ENCODE measurements at places on chromosomes 7 and 10. TPM values are rescaled to one million over a fixed set of nuclear protein-coding genes. Genes with fewer than 3 reads are reported as not detected.

Gene HOXA3
- total RNA-seq, result 5.2 TPM

Gene CHN2
- total RNA-seq, result 41.4 TPM

Gene COBL
- 79.9 TPM for total RNA-seq

Gene MBL2
- 2.7 TPM for total RNA-seq

- no peak for DNase-seq
These were observed 63.0 kb upstream of the INSYN2A start for GRCh38 chr10:127259347-127259746.

GRCh38 chr7:88268051-88268450 is 38.6 kb downstream of the STEAP4 start:
- no peak for DNase-seq

- DNase-seq, result peak; percentile 74
These were observed 37.0 kb upstream of the TMEM72 start for GRCh38 chr10:44874166-44874565.

GRCh38 chr7:129610709-129611245 is 743 bp upstream of the NRF1 start:
- no peak for DNase-seq

DNA sequence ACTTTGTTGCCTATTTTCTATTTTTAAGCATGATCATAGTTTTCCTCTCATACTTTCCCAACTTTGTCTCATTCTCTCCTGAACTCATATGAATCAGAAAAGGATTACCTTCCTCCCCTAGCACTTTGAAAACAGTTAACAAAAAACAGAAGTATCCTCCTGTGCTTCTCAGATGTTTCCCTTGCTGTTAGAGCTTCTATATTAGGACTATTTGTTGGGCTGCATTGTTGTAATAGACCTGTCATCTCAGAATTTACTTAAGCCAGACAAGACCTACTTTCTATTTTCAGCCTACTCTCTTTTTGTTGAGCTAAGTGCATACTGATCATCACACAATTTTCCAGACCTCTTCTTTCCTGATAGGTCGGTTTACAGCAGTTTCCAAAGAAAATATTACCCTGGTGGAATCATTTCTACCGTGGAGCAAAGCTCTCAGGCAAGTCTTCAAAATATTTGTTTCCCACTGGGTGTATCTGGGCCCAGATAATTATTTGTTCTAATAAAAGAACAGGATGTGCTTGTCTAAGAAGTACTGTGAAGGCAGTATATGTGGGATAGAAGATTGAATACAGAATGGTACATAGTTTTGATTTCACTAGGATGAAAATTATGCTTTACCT is 411.9 kb upstream of the KLF6 start:
- no peak for DNase-seq

GRCh38 chr10:114356751-114357514 is 47.4 kb downstream of the AFAP1L2 start:
- DNase-seq, result no peak

DNA sequence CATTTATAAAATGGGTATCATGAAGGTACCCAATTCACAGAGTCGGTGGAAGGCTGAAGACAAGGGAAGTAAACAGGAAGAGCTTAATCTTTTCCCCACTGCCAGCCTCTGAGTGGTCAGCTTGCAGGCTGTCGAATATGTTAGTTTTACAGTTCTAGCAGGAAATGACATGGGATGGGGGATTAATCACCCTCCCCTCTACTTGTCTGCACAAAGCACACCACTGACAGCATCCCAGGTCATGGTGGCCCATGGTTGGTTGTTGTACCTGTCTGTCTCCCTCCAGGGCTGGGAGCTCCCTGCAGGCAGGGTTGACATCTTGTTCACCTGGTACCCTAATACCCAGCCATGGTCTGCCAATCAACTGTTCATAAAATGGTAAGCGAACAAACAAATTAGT is 55.6 kb downstream of the GRB10 start:
- no peak for DNase-seq

DNA sequence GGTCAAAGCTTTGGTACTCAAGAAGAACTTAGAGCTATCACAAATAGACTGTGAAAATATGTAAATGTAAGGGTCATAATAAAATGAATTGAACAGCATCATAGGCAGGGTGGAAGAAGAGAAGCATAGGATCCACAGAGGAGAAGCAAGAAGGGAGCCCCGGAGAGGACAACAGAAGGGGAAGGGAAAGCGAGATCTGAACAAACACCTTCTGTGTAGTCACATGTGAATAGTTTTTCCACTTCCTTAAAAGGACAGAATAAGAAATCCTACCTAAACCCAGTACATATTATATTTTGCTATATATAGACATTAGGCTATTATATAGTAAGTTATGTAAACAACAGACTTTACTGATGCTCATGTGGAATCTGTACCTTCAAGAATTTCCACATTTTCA is 160.2 kb downstream of the DKK1 start:
- DNase-seq, result no peak

- DNase-seq, result no peak
These were observed 307.0 kb downstream of the GATA3 start for GRCh38 chr10:8361510-8361844.

GRCh38 chr10:103695584-103696005 is 159.8 kb downstream of the SH3PXD2A start:
- peak; percentile 67 for DNase-seq

All from stomach (tissue), 19 donors.